Naive thymus-derived CD4-positive, alpha-beta T cell (primary cell): ENCODE measurements at places on chromosomes 3 and 15. TPM values are rescaled to one million over a fixed set of nuclear protein-coding genes. Genes with fewer than 3 reads are reported as not detected.

DNA sequence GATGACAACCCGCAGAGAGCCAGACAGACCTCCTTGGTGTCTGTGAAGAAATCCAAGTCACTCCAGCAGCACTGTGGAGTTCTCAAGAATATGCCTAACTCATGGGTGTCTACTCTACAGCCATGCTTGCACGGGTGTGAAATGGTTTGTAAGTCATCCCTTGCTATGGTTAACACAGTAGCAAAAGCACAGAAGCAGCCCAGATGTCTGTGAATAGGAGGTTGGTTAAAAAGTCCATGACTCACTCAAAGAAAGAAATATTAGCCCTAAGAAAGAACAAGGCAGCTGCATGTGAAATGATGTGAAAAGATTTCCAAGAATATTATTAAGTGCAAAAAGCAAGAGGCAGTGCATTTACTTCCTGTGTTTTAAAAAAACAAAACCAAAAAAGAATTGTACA lies 12.1 kb upstream of the LIMD1 start:
- no peak for DNase-seq

- DNase-seq = no peak
Measured at GRCh38 chr3:184242297-184242685, 6.5 kb downstream of the ALG3 start.

- DNase-seq = no peak
Measured at GRCh38 chr3:34150992-34151391, 352.6 kb downstream of the PDCD6IP start.

DNA sequence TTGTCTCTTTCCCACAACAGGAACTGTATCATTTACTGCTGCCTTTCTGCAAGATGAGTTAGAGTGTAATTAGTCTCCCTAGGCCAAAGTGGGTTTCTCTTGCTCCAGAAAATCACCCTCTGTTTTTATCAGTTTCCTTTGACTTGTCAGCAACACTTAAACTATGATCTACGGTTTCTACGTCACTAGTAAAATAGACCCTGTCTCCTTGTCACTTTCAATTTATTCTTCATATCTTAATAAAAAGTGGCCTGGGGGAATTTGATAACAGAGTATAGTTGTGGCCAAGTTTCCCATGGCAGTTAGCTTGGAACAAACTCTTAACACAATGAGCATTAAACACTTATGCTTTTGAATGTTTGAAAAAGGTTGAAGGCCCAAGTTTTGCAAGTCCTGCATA lies 79.6 kb downstream of the CGNL1 start:
- DNase-seq = no peak

- no peak for DNase-seq
Measured at GRCh38 chr3:192042116-192042515, 581.2 kb downstream of the PYDC2 start.

DNA sequence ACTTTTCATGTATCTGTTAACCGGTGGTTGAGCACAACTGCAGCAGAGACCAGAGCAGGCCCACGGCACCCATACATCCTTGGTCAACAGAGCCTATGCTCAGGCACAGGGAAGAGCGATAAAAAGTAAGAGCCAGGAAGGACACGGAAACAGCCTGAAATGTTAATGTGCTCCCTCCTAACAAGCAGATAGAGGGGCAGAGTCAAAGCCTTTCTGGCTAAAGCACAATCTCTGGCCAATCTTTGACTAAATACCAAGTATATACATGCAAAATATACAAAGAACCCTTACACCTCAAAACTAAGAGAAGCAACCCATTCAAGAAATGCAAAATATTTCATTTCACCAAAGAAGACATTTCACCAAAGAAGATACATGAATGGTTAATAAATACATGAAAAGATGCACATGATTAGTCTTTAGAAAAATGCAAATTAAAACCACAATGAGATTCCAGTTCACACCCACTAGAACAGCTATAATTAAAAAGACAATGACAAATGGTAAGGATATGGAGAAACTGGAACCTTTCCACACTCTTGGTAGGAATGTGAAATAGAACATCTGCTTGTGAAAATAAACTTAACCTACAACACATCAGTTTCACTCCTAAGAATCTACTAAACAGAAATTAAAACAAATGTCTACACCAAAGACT lies 88.0 kb downstream of the OSBPL10 start:
- no peak for DNase-seq

DNA sequence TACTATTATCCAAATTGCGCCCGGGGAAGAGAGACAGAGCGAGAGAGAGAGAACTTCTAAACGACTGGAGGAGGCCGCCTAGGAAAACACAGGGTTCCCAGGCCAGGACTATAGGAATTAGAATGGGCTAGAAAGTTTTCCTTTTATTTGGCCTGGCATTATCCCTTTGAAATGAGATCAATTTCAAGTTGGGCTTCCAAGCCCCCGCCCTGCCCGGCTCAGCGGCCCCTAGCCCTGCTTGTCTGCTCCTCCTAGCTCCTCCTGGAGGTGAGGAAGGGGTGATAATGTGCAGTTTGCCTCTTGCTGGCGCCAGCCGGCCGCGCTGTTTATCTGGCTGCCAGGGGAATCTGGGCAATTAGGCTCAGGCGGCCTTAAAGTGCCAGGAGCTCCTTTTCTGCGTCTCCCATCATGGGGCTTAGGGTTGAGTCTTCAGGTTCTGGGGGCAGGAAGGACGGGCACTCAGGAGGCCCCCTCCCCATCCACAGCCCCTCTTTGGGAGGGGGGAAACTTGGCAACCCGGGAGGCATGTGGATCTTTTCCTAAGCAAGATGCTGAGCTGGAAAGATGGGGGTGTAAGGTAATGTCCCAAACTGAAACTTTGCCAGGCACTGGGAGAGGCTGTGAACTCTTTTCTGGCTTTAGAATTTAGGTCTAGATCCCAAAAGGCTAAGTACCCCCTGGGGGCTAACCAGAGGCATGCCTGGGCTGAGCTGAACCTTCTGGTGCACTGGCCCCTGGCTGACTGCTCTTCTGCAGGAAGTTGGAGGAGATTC lies 5.5 kb downstream of the SMAD6 start:
- DNase-seq = no peak

GRCh38 chr15:57109005-57109404 lies 190.6 kb downstream of the TCF12 start:
- no peak for DNase-seq

Gene TNFSF10
- 45.4 TPM for total RNA-seq

Gene OR5H2
- not detected for total RNA-seq

Gene SPINK8
- not detected in 2 replicates for total RNA-seq

Gene TUSC7
- total RNA-seq = not detected
